H4 (cell line): ENCODE measurements at places on chromosomes 5 and 9. TPM values are rescaled to one million over a fixed set of nuclear protein-coding genes. Genes with fewer than 3 reads are reported as not detected.
A peak's percentile ranks its signal among the peaks of the same experiment; 100 is the strongest.

DNA sequence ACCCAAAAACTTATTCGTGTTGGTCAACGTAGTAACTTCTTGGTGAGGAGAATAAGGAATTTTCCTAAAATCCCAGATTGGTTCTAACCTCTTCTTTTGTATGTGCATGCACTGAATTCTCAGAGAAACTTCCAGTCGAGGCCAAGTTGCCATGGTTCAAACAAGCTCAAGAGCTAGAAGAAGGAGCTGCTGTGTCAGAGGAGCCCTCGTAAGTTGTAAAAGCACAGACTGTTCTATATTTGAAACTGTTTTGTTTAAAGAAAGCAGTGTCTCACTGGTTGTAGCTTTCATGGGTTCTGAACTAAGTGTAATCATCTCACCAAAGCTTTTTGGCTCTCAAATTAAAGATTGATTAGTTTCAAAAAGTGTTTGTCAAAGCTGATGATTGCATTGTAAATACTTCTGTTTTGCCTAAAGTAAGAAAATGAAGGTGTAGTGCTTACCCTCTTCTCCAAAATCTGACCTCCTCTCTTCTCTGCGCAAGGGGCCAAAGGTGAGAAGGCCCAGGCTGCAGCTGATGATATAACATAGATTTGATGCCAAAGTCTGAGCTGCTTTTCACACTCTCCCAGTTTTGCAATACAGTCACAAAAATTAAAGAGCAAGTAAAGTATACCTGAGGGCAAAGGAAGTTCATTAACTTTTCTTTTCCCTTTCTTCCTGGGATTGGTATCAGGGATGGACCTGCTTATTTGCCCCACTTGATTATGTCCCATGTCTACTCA lies 210.8 kb downstream of the ADAMTSL1 start:
- DNase-seq, result no peak

DNA sequence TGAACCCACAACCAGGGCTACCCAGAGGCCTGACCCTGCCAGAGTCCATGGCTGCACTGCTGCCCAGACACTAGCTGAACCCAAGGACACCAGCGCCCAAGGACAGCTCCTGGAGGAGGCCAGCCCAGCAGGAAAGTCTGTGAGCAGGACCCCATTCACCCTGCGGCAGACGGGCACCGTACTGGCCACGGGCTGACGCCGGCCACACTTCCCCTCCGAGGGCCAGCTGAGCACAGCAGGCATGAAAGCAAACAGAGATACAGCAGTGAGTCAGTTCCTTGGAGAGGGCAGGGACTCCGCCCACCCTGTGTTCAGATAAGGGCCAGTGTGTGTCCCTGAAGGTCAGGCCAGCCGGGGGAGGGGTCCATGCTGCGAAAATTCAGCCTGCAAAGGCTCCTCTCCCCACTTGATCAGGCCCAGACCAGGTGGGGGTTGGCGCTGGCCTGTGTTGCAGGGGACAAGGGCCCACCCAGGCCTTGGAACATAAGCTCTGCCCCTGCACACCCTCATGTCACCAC lies 3.2 kb downstream of the RNF208 start:
- no peak for DNase-seq

- DNase-seq, result no peak
Observed at GRCh38 chr5:26486631-26487030, 551.8 kb downstream of the CDH9 start.

DNA sequence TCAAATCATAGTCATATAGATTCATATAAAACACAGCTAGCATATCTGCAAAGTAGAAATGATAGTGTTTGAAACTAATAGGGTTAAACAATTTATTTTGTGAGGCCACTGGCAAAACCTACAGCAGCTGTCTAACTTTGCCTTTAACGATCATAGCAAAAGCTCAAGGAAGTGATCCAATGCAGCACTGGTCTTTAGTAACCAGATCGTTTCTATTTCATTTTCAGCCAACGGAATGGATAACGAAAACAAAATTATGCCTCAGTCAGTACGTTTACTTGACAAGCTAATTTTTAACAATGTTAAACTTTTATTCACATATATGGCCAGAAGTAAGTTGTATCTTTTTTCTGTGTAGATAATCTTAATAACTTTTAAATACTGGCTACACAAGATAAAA lies 17.7 kb downstream of the MLLT3 start:
- DNase-seq, result no peak

DNA sequence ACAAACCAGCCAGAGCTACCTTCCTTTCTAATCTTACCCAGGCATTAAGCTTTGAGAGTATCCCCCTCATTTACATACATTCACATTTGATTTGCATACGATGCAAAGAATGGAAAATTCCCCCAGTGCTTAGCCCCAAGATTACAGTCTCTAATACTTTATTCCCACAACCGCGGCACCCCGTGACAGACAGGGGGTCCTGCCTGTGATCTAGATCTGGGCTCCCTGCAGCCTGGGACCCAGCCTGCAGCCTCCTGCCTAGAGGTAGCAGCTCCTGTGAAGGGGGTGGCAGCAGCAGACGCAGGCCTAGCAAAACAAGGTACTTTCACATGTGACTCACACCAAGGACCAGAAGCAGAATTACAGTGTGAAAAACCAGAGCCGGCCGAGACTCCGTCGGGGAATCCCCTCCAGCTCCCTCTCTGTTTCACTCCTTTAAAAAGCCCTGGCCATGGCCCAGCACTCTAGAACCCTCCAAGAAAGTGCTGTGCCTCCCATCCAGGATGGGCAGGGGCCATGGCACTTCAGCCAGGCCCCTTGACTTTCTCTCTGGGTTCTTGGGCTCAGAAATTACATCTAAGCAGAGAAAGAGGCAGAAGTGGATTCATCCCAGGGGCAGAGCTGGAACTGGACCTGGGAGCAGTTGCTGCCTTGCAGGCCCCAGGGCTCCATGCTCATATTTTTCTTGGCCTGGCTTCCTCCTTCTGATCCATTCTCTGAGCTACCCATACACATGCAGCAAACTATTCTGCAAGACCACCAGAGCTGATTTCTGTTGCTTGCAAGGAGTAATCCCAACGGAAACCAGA lies 14.0 kb upstream of the TCF7 start:
- DNase-seq, result no peak

- no peak for DNase-seq
Observed at GRCh38 chr5:88821161-88821560, 61.8 kb downstream of the MEF2C start.

DNA sequence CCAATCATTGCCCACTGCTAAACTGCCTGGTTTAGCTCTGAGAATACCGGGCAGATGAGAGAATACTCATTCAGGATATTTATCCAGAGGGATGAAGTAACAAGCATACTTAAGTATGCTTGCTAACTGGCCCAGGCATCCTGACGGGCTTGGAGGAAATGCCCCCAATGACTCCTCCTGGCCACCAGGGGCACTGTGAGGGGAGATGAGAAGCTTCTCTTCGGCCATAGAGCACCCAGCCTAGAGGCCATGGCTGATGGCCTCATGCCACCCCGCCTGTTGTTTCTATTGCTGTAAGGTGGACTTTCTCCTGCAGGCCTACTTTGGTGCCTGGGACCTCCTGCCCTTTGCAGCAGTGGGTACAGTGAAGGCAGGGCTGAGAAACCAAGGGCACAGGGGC lies 134.5 kb upstream of the FSTL4 start:
- DNase-seq, result peak; percentile 30

Gene ATP10B
- 0.35 TPM in 1 of 2 replicates, not detected in the other for total RNA-seq

Gene CEP72
- 4.8 TPM in 2 replicates for total RNA-seq

Gene NAIP
- total RNA-seq, result 0.49 and 0.60 TPM in 2 replicates

Gene SLCO6A1
- not detected in 2 replicates for total RNA-seq

- DNase-seq, result no peak
Observed at GRCh38 chr9:106334081-106334480, 528.9 kb upstream of the ZNF462 start.

Gene GPX3
- total RNA-seq, result 338 and 380 TPM in 2 replicates

Gene ORM2
- 0.19 TPM in 1 of 2 replicates, not detected in the other for total RNA-seq

GRCh38 chr5:181194489-181195248 lies 10.3 kb downstream of the TRIM7 start:
- no peak for DNase-seq

Gene UBE2QL1
- total RNA-seq, result 0.54 and 0.64 TPM in 2 replicates

- DNase-seq, result no peak
Observed at GRCh38 chr5:124474528-124475215, 271.8 kb downstream of the ZNF608 start.

Gene DIMT1
- 41.9 and 49.9 TPM in 2 replicates for total RNA-seq

Gene LECT2
- total RNA-seq, result not detected in 2 replicates

DNA sequence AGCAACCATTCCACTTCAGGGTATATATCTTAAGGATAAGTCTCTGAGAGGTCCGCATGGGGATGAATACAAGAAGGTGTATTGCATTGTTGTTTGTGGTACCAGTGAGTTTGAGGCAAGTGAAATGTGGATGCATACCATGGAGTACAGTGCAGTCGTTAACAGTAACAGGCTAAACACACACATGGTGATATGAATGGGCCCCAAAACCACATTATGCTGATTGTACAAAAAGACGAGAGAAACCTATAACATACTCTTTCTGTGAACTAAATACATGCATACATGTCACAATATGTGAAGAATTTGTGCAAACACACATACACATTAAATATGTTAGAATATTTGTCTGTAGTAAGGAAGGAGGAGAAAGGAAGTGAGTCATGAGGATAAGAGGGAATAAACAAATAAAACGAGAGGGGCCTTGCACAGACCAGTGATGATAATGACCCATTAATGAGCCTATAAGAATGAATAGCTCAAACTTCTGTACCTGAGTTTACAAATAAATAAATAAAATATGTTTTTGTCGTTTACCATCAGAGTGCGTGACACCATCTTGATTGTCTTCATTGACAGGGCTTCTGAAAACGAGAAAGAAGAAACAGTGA lies 66.5 kb upstream of the RICTOR start:
- DNase-seq, result no peak

DNA sequence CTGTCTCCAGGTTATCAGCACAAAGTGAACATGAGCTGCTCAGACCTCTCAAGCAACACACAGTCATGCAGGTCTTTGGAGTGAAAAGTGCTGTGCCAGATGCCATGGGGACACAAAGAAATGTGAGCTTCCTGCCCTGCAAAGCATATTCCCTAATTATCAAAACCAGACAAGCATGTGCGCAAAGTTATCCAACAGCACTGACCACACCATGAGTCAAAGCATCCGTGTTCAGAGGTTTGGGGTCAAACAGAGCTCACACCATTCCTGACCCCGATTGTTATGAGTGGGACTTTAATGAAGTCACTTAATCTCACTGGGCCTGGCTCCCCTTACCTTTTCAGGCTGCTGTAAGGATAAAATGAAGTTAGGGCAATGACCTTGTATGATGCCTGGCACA lies 138.5 kb downstream of the SLIT3 start:
- peak; percentile 59 for DNase-seq

DNA sequence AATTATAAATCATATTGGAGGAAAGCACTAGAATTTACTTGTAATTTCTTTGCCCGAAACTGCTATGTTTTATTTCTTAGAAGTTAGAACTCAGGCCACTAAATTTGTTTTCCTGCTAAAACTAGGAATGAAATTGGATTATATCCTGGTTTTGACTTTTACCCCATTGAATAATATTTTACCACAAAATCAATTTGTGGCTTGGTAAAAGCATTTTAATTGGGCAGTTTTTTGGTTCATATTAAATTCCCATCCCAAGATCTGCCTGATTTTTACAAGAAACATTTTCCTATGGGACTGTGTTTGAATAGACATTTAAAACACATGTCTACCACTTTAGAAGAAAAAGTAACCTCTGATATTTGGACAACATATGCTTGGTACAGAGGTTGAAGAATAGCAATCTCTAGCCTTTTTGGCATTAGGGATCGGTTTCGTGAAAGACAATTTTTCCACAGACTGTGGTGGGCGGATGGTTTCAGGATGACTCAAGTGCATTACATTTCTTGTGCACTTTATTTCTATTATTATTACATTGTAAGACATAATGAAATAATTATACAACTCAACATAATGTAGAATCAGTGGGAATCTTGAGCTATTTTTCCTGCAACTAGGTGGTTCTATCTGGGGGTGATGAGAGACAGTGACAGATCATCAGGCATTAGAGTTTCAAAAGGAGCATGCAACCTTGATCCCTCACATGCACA lies 565.6 kb downstream of the PRR16 start:
- no peak for DNase-seq

Gene PHAX
- 75.1 and 90.0 TPM in 2 replicates for total RNA-seq

DNA sequence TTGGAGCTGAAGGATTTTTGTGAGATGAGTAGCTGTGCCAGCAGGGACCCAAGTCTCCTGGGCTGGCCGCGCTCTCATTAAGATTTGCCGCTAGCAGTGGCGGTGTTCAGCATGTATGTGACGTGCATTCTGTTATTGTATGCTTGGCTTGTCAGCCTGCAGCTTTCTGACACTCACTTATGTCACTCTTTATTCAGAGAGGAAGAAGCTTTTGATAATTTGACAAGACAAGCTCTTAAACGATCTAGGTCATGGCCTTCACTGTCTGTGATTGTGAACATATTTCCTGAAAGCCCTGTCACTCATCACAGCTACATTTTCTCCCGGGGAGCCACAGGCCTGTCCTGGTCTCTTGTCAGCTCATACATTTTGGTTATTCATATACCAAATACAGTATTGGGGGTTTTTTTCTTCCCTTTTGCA lies 98.2 kb upstream of the GRHPR start:
- DNase-seq, result no peak

GRCh38 chr5:82164176-82164976 lies 113.8 kb downstream of the RPS23 start:
- DNase-seq, result peak; percentile 74

DNA sequence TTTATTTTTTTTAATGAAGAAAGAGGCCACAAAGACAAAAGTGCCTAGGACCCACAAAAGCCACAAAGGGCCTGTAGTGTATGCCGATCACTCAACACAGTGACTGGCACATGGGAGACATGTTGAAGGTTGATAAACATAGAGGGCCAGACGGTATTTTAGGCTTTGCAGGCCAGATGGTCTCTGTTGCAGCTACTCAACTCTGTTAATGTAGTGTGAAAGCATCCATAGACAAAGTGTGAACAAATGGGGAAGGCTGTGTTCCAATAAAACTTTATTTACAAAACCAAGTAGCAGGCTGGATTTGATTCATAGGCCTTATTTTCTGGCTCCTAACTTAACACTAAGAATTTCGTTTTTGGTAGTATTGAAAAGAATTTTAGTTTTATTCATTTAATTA lies 139.9 kb downstream of the SGCD start:
- DNase-seq, result no peak

Gene INSL4
- total RNA-seq, result not detected in 2 replicates
